ENCODE measurements at places on chromosomes 3 and 15.

- H3K27ac ChIP-seq = no peak overlapping the region
- no peaks in the 10 kb centered on the region for H3K27me3 ChIP-seq
- no peak for DNase-seq
- H3K36me3 ChIP-seq = no peaks in the 10 kb centered on the region
- H3K4me3 ChIP-seq = no peak overlapping the region
Observed at GRCh38 chr15:51909584-51909983, 62.0 kb downstream of the LEO1 start.

- H3K4me3 ChIP-seq = no peak overlapping the region
- no peak overlapping the region for H3K27ac ChIP-seq
- no peak for DNase-seq
- H3K27me3 ChIP-seq = no peaks in the 10 kb centered on the region
- no peaks in the 10 kb centered on the region for H3K4me1 ChIP-seq
Observed at GRCh38 chr3:31671976-31672375, 139.3 kb downstream of the STT3B start.

DNA sequence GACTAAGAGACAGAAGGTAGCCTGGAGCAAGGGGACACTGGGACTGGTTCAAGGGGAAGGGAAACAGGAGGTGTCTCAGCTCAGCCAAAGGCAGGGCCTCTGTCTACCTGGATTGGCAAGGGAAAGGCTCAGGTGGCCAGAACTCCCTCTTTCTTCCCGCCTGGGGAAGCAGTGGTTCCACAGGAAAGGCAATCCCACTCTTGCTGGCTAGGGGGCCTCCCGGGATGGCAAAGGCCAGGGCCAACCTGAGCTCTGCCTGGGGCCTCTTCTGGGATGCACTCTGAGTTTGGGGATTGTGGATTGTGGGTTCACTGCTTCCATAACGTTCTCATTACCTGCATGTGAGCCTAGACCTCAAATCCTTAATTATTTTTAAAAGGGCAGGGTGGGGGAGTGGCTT, 13.0 kb upstream of the PARP6 start:
- H3K4me3 ChIP-seq = no peak overlapping the region
- H3K27ac ChIP-seq = no peak overlapping the region
- DNase-seq = peak; percentile 76
- H3K36me3 ChIP-seq = no peaks in the 10 kb centered on the region

GRCh38 chr3:33921608-33922007, 123.2 kb downstream of the PDCD6IP start:
- no peaks in the 10 kb centered on the region for H3K27me3 ChIP-seq
- no peaks in the 10 kb centered on the region for H3K36me3 ChIP-seq
- H3K4me1 ChIP-seq = peaks cover 12% of the 10 kb centered on the region
- no peak for DNase-seq

GRCh38 chr3:194069421-194070219, 66.3 kb upstream of the HES1 start:
- peaks cover 43% of the 10 kb centered on the region for H3K27me3 ChIP-seq
- no peaks in the 10 kb centered on the region for H3K4me1 ChIP-seq
- no peak overlapping the region for H3K4me3 ChIP-seq
- DNase-seq = no peak

DNA sequence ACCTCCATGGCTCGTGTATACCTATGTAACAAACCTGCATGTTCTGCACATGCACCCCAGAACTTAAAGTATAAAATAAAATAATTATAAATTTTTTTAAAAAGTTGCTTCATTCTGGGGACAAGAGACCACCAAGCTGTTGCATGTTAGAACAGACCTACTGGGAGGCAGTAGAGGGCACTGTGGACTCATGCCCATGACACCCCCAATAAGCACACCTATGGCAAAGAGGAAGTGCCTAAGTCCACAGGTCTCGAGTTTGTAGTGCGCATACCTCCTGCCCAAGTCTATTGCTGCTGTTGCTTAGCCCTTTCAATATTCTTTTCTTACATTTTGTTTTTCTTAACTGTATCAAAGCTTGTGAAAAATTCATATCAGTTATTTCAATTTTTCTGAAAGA, 267.9 kb upstream of the THBS1 start:
- H3K4me1 ChIP-seq = no peaks in the 10 kb centered on the region
- DNase-seq = peak; percentile 48
- H3K27me3 ChIP-seq = no peaks in the 10 kb centered on the region
- no peak overlapping the region for H3K4me3 ChIP-seq
- H3K27ac ChIP-seq = no peak overlapping the region

GRCh38 chr15:21260966-21261395, 179.3 kb downstream of the POTEB3 start:
- H3K27me3 ChIP-seq = no peaks in the 10 kb centered on the region
- H3K4me3 ChIP-seq = no peak overlapping the region
- no peak for DNase-seq
- no peaks in the 10 kb centered on the region for H3K4me1 ChIP-seq
- no peak overlapping the region for H3K27ac ChIP-seq
